GM12878 (cell line): ENCODE measurements at places on chromosomes 5 and 9. TPM values are rescaled to one million over a fixed set of nuclear protein-coding genes. Genes with fewer than 3 reads are reported as not detected.
A peak's percentile ranks its signal among the peaks of the same experiment; 100 is the strongest.

DNA sequence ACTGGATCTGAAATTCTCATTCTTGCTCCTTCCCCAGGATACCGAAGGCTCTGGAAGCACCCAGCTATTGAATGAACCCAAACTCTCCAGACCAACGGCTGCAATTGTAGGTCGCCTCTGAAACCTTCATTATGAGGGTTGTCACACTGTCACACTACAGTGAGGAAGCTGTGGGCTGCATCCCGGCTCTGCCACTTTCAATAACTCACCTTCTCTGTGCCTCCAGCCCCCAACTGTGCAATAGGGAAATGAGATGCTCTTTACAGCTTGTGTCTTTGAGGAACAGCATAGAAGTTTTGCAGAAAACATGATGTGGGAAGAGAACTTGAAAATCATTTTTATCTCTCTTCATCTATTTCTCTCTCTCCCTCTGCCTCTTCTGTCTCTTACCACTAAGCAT, 69.6 kb upstream of the TGFBR1 start:
- no peak for DNase-seq
- H3K27me3 ChIP-seq: no peaks in the 10 kb centered on the region
- no peaks in the 10 kb centered on the region; the same call in 1 of the 2 replicates for H3K4me1 ChIP-seq
- H3K27ac ChIP-seq: no peak overlapping the region
- no peaks in the 10 kb centered on the region for H3K36me3 ChIP-seq

GRCh38 chr9:118618849-118619248, 750.4 kb downstream of the BRINP1 start:
- no peaks in the 10 kb centered on the region for H3K27me3 ChIP-seq
- no peaks in the 10 kb centered on the region for H3K36me3 ChIP-seq
- H3K4me1 ChIP-seq: no peaks in the 10 kb centered on the region
- H3K27ac ChIP-seq: no peak overlapping the region

- H3K4me3 ChIP-seq: no peak overlapping the region
- DNase-seq: peak; percentile 77
- no peaks in the 10 kb centered on the region for H3K27me3 ChIP-seq
- H3K27ac ChIP-seq: peak overlapping the region; percentile 78
- H3K36me3 ChIP-seq: peaks cover 40% of the 10 kb centered on the region
These were observed 40.1 kb downstream of the SMARCA2 start for GRCh38 chr9:2055203-2055658.

GRCh38 chr9:93320591-93321219, 130.8 kb upstream of the FAM120A start:
- DNase-seq: no peak
- H3K4me1 ChIP-seq: no peaks in the 10 kb centered on the region
- H3K27ac ChIP-seq: no peak overlapping the region
- peaks cover 3% of the 10 kb centered on the region; the same call in 1 of the 2 replicates for H3K27me3 ChIP-seq
- H3K4me3 ChIP-seq: no peak overlapping the region
- H3K36me3 ChIP-seq: no peaks in the 10 kb centered on the region

DNA sequence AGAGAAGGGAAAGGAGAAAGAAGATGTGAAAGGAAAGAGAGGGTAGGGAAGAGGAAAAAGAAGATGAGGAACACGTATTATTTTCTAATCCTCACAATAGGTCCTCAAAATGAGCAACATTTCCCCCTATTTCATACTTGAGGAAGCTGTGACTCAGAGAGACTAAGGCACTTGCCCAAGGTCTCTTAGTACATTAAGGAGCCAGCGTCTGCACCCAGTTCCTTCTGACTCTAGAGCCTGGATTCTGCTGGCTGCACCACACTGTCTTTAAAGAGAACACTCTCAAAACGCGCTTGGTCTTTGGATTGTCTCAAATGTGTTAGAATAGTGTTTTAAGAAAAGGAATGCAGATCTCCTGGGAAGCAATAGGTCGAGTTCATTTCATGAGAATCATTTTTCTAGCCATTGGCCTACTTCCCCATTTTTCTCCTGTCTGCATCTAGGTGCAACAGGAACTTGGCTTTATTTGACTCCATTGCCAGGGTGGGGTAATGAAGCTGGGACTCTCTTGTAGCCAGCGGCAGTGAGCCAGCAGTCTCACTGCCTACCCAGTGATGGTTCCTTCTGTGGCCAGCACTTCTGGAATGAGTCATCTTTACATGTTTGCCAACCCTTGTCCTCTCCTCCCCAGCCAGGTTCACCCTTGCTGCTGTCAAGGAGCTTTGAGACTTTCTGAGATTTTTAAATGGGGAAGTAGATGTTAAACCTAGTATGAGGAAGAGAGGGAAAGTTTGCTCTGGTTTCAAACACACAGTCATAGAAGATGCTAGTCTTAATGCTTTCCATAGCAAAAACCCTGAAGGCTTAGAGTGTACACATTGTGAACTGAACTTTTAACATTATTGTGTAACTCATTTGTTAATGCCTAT, 82.7 kb downstream of the DOCK8 start:
- peak overlapping the region; percentile 25; the same call in 1 of the 2 replicates for H3K4me3 ChIP-seq
- no peaks in the 10 kb centered on the region for H3K27me3 ChIP-seq
- H3K4me1 ChIP-seq: peaks cover 20% of the 10 kb centered on the region
- DNase-seq: peak; percentile 91

DNA sequence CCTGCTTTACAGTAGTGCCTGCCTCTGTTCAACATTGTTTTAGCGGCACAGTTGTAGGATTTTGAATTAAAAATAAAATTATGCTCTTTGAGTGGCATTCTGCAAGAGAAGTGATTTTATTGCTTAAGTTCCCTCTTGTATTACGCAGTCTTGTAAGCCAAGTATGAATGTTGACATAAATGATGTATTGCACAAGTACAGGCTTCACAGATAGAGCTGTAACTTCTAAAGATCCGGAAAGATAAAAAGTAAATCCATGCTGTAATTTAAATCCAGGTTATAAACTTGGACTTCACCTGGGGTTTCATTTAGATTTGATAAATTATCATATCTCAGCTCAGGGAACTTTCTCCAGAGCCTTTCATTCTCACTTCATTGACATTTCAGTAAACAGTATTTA, 1114.7 kb downstream of the PTPRD start:
- no peak overlapping the region for H3K4me3 ChIP-seq
- no peak for DNase-seq
- H3K27ac ChIP-seq: no peak overlapping the region
- H3K4me1 ChIP-seq: no peaks in the 10 kb centered on the region
- no peaks in the 10 kb centered on the region for H3K36me3 ChIP-seq

DNA sequence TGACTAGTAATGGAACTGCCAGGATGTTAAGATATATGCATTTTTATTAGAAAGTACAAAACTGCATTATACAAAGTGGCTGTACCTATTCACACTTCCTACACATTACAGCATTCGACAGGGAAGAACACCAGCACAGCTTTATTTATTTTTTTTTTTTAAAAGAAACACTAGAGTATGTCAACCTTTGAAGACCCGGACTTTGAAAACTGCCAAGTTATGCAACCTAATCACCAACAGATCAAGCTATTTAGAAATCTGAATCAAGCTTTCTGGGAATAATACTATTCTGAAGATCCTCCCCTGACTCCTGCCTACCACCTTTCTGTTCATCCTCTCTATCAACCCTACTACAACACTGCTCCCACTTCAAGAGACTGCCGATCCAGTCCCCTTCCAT, 4.5 kb downstream of the GEMIN5 start:
- peaks cover 6% of the 10 kb centered on the region for H3K4me1 ChIP-seq
- no peak for DNase-seq
- H3K27ac ChIP-seq: no peak overlapping the region
- H3K4me3 ChIP-seq: no peak overlapping the region
- H3K36me3 ChIP-seq: no peaks in the 10 kb centered on the region

The CD74 gene
- total RNA-seq: 4,973 and 5,010 TPM in 2 replicates

The FCHO2 gene
- total RNA-seq: 0.11 and 0.51 TPM in 2 replicates

DNA sequence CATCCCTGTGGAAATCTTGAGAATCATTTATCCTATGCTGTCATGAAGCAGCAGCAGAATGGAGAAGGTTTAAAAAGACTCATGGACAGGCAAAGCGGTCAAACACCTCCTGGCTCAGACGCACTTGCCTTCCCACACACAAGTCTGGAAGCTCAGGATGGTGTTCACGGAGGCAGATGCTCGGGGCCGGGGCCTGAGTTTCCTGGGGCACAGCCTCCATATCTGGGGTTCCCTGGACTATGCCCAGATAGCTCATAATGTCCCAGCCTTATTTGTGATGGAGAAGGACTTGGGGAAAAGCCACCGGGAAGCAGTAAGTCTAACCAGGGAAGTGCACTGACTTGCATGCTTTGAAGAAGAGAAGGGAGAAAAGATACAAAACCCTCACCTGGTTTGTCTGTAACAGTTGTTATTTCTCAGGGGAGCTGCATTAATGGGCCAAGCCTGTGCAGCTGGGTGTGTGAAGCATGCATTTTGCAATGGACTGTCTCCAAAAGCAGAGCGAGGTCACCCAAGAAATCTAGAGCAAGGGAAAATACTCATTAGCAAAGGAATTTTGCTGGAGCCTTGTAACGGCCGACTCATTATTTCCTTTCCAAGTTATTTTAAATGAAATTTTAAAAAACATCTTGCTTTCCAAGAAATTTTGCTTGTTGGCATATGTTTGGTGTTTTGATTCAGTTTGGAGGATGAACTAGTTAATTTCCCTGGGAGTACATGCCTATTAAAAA, 3.4 kb downstream of the S1PR3 start:
- H3K4me1 ChIP-seq: no peaks in the 10 kb centered on the region; the same call in 1 of the 2 replicates
- no peak overlapping the region for H3K27ac ChIP-seq
- no peak overlapping the region for H3K4me3 ChIP-seq
- peaks cover 3% of the 10 kb centered on the region; the same call in 1 of the 2 replicates for H3K27me3 ChIP-seq
- no peaks in the 10 kb centered on the region for H3K36me3 ChIP-seq

- no peak for DNase-seq
- H3K4me3 ChIP-seq: no peak overlapping the region
- H3K36me3 ChIP-seq: no peaks in the 10 kb centered on the region
- no peaks in the 10 kb centered on the region for H3K4me1 ChIP-seq
These were observed 532.1 kb upstream of the DMAC1 start for GRCh38 chr9:8331507-8332330.

The LRRC70 gene
- total RNA-seq: 0.53 and 0.74 TPM in 2 replicates

GRCh38 chr5:151619812-151620460, 28.8 kb upstream of the FAT2 start:
- no peak overlapping the region for H3K27ac ChIP-seq
- H3K4me3 ChIP-seq: no peak overlapping the region
- H3K4me1 ChIP-seq: peaks cover 5% of the 10 kb centered on the region
- DNase-seq: no peak

DNA sequence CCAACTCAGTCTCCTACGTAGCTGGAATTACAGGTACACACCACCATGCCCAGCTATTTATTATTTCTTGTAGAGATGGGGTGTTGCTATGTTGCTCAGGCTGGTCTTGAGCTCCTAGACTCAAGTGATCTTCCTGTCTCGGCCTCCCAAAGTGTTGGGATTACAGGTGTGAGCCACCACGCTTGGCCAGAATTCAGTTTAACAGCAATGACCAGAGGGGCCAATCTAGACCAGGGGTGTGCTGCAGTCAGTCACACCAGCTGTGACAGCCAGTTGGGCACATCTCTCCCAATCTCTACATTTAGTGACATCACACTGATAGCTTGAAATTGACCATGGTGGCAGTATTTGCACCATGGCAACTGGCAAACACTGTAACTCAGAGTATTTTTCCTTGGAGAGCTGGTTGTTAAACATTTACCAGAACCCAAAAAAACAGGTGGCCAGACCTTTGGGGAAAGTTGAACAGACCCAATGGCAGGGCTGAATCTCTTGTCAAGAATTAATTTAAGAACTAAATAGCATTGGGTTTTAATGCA, 67.7 kb upstream of the UBTD2 start:
- H3K36me3 ChIP-seq: no peaks in the 10 kb centered on the region
- H3K27me3 ChIP-seq: no peaks in the 10 kb centered on the region
- H3K27ac ChIP-seq: no peak overlapping the region
- no peak for DNase-seq

DNA sequence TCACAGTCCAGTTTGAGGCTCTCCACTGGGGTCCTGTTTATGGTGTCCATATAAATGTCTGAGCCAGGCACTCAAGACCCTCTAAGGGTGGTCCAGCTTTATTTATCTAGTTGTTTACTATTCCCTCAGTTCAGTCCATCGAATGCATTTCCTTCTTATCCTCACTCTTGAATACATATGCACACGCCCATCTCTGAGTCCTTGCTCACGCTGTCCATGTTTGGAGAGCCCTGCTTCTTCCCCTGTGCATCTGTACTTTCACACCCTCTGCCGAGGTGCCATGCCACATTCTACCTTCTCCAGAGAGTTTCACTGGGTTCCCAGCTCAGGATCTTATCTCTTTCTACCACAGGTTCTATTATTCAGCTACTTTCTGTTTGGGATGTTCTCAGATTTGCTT, 30.2 kb upstream of the SEMA6A start:
- H3K27me3 ChIP-seq: no peaks in the 10 kb centered on the region
- H3K27ac ChIP-seq: no peak overlapping the region
- H3K4me1 ChIP-seq: no peaks in the 10 kb centered on the region

DNA sequence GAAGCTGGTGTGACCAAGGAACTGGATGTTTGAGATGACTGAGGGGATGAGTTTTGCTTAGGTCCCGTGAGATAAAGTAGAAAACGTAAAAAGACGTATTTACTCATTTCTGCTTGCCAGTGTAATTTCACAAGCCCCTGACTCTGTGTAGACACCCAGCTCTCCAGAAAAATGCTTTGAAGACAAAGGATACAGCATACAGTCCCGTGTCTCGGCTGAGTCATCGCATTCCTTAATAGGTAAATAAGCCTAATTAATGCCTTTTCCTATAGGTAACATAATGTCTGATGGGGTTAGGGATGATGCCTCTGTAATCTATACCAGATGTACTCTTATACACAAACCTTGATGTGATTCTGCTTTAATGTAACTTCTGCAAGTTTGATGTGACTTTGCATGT, 20.2 kb downstream of the S100Z start:
- no peak for DNase-seq
- H3K4me3 ChIP-seq: no peak overlapping the region
- H3K27ac ChIP-seq: no peak overlapping the region
- peaks cover 6% of the 10 kb centered on the region for H3K4me1 ChIP-seq
- no peaks in the 10 kb centered on the region for H3K36me3 ChIP-seq

GRCh38 chr9:38662763-38663593, 42.6 kb upstream of the ANKRD18A start:
- no peak overlapping the region for H3K4me3 ChIP-seq
- H3K36me3 ChIP-seq: no peaks in the 10 kb centered on the region
- no peaks in the 10 kb centered on the region for H3K4me1 ChIP-seq
- no peak for DNase-seq
- no peaks in the 10 kb centered on the region for H3K27me3 ChIP-seq
- H3K27ac ChIP-seq: no peak overlapping the region

GRCh38 chr5:17113174-17113958, 104.1 kb upstream of the BASP1 start:
- H3K4me1 ChIP-seq: no peaks in the 10 kb centered on the region
- H3K4me3 ChIP-seq: no peak overlapping the region
- no peaks in the 10 kb centered on the region for H3K27me3 ChIP-seq
- H3K36me3 ChIP-seq: no peaks in the 10 kb centered on the region

GRCh38 chr5:67287510-67288268, 91.1 kb upstream of the CD180 start:
- no peaks in the 10 kb centered on the region for H3K4me1 ChIP-seq
- no peak for DNase-seq

- no peak overlapping the region for H3K4me3 ChIP-seq
- H3K36me3 ChIP-seq: no peaks in the 10 kb centered on the region
- H3K4me1 ChIP-seq: no peaks in the 10 kb centered on the region
- H3K27ac ChIP-seq: no peak overlapping the region
These were observed 107.4 kb downstream of the TMEM174 start for GRCh38 chr5:73280386-73280785.

GRCh38 chr5:60651872-60652620, 47.9 kb downstream of the DEPDC1B start:
- H3K27me3 ChIP-seq: no peaks in the 10 kb centered on the region
- H3K4me1 ChIP-seq: no peaks in the 10 kb centered on the region
- H3K4me3 ChIP-seq: no peak overlapping the region
- no peaks in the 10 kb centered on the region for H3K36me3 ChIP-seq

The COL27A1 gene
- 0.10 and 0.21 TPM in 2 replicates for total RNA-seq

GRCh38 chr9:27491154-27491553, 32.9 kb upstream of the IFNK start:
- DNase-seq: peak; percentile 11
- peaks cover 25% of the 10 kb centered on the region for H3K4me1 ChIP-seq
- H3K27ac ChIP-seq: no peak overlapping the region
- no peaks in the 10 kb centered on the region for H3K36me3 ChIP-seq
- H3K27me3 ChIP-seq: no peaks in the 10 kb centered on the region
- no peak overlapping the region for H3K4me3 ChIP-seq

The POLE3 gene
- 58.3 and 59.0 TPM in 2 replicates for total RNA-seq
